Erythroblast (primary cell): ENCODE measurements at places on chromosomes 1 and 21.

GRCh38 chr1:42148166-42148565 is 5.0 kb upstream of the GUCA2B start:
- DNase-seq = no peak

GRCh38 chr1:145828367-145829026 is 4.5 kb downstream of the POLR3C start:
- peak; percentile 93 for DNase-seq

- DNase-seq = peak; percentile 66
Observed at GRCh38 chr1:31183927-31184554, 55.6 kb downstream of the NKAIN1 start.

DNA sequence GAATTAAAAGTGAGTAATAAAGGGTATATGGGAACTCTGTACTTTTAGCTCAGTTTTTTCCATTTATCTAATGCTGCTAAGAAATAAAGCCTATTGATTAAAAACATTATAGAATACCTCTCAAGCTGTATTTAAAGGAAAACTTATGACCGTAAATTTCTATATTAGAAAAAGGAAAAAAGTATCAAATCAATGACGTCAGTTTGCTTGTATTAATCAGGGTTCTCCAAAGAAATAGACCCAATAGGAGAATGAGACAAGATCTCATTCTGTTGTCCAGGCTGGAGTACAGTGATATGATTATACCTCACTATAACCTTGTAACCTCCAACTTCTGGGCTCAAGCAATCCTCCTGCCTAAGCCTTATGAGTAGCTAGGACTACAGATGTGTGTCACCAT is 15.4 kb upstream of the LRIF1 start:
- no peak for DNase-seq

GRCh38 chr1:59967141-59967697 is 40.6 kb upstream of the CYP2J2 start:
- DNase-seq = peak; percentile 63

- DNase-seq = no peak
Observed at GRCh38 chr1:177884479-177885021, 85.3 kb downstream of the SEC16B start.

DNA sequence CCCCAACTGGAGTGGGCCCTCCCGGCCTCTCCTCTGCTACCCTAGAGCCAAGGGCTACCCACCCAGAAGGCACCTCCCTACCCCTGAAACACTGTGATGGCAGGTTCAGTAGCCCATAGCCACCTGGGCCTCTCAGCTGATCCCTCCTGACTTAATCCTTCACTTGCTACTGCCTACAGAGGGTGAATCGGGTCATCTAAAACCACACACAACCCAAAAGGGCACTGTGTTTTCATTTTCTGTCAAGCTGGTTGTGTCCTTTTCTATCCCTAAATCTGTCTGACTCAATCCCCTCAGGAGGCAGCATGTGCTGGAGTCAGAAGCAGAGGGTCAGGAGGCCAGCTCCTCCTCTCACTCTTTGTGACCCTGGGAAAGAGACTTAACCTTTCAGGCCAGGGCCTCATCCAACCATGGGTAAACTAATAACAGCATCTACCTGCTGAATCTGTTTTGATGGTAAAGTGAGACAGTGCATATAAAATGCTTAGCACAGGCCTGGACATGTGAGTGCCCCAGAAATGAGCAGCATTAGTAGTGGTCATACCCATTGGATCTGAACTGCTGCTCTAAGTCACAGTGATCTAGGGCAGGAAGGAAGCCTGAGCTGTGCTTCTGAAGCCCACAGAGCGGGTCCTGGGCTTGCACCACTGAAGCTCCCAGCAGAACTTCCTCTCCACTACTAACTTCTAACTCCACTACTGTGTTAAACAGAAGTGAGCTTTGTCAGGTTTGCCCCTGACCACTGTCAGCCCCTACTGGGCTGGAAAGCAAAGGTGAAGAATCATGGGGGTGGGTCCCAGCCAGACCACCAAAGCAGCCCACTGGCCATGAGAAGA is 11.0 kb downstream of the PMVK start:
- no peak for DNase-seq

DNA sequence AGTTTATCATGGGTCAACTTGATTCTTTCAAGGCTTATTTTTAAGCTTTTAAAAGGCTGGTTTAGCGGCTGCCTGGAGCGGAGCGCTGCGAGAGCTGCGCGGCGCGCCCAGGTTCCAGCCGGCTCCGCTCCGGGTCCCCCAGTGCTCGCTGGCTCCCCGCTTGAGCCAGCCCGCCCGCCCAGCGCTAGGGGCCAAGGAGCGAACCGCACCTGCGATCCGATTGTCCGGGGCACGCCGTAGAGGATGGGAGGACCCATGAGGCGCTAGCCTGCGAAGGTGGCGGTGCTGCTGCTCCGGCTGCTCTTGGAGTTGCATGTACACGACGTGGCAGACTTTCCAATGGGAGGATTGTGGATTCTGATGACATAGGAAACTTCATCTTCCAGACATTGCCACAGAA is 9.9 kb upstream of the CFHR4 start:
- DNase-seq = no peak
